ENCODE measurements at places on chromosomes 7 and 10. TPM values are rescaled to one million over a fixed set of nuclear protein-coding genes. Genes with fewer than 3 reads are reported as not detected.

The UTF1 gene
- not detected for total RNA-seq

The GSDME gene
- 17.1 TPM for total RNA-seq

The CALD1 gene
- total RNA-seq: 203 TPM

The SPDYE2 gene
- not detected for total RNA-seq

The GRM8 gene
- not detected for total RNA-seq

The SPDYE9 gene
- not detected for total RNA-seq
